Testis (tissue), 5 donors: ENCODE measurements at places on chromosomes 13 and 19. TPM values are rescaled to one million over a fixed set of nuclear protein-coding genes. Genes with fewer than 3 reads are reported as not detected.

Gene NALCN
- 3.2 TPM for total RNA-seq

Gene CEACAM6
- total RNA-seq: 0.31 TPM

Gene TSSK6
- total RNA-seq: 722 TPM

Gene PPP1R15A
- total RNA-seq: 40.9 TPM

Gene LINGO3
- 3.5 TPM for total RNA-seq

- DNase-seq: no peak
These were observed 1.0 kb upstream of the PGLS start for GRCh38 chr19:17510220-17510993.

GRCh38 chr13:48573213-48574007, 40.5 kb upstream of the RCBTB2 start:
- DNase-seq: no peak

GRCh38 chr13:31733647-31734046, 5.7 kb upstream of the RXFP2 start:
- DNase-seq: no peak

DNA sequence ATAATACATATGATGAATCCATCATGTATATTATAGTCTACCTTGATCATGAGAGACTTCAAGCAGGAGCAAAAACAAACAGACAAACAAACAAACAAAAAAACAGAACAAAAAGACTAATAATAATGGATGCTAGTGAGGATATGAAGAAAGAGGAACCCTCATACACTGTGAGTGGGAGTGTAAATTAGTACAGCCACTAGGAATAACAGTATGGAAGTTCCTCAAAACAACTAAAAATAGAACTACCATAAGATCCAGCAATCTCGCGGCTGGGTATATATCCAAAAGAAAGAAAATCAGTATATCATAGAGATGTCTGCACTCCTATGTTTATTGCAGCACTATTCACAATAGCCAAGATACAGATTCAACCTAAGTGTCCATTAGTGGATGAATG, 7.0 kb upstream of the DLEU7 start:
- DNase-seq: no peak

DNA sequence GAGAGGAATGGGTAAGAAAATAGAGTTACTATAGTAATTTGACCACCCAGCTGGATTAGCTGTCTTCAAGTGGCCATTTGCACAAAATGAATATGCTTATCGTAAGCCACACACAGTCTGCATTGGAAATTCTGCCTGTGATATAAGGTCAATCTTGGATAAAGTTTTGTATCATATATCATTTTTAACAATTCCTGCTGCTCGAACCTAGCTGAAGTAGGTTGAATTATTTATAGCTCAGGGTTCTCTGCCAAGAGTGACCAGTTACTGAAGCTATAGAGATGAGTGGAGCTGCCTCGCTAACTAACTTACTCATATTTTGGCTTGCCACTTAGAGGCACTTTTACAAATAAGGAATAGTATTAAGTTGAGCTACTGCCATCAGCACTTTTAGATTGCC, 220.9 kb downstream of the RGCC start:
- DNase-seq: no peak

DNA sequence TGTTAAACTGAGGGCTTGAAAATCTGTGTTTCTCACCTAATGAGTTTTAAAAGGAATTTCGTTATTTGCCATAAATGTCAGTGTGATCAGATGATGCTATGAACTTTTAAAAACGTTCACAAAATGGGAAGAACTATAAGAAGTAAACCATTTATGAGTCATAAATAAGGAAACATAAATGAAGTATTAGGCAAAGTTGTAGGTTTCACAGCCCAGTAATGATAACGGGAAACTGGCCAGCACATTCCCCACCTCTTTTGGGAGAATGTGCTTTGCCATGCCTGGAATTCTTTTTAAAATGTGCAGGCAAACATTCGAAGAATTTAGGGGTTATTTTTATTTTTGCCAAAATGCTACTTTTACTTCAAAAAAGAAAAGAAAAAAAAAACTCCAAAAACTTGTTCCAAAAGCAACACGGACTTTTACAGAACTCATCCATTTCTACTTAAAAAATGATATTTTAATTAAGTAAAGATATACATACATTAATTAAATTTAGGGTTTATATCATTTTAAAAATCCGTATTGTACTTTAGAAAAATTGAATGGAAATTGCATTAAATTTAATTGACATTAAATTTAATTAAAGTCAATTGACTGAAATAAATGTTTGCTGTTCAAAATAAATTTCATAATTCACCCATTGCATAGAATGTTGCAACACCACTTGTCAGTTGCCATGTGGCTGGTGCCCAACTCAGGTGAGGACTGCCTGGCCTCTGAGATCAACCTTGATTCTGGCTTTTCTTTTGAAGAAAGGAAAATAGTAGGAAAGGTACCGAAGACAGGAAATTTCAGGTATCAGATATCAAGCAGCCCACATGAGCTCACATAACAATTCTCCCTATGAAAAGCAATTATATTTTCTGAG, 1198.5 kb downstream of the EFNB2 start:
- no peak for DNase-seq

GRCh38 chr19:47891923-47892666, 6.0 kb upstream of the SULT2A1 start:
- DNase-seq: peak; percentile 89
